ENCODE measurements at places on chromosomes 2 and 18.
A peak's percentile ranks its signal among the peaks of the same experiment; 100 is the strongest.

DNA sequence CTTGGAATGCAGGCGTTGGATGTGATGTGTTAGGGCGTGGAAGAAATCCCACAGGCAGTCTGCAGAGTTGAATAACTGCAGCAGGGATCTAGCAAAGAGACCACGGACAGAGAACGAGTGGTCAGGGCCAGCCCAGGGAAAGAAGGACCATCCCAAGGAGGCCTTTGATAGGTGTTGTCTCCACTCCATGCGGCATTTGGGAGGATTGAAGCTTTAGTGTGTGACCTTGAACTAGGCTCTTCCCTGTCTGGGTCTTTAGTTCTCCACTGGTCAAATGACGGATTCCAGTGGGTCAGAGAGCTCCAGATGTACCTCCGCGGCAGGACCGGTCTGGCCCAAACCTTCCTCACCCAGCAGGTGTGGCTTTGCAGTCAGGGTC lies 18.4 kb downstream of the GREB1 start:
- no peak for DNase-seq

DNA sequence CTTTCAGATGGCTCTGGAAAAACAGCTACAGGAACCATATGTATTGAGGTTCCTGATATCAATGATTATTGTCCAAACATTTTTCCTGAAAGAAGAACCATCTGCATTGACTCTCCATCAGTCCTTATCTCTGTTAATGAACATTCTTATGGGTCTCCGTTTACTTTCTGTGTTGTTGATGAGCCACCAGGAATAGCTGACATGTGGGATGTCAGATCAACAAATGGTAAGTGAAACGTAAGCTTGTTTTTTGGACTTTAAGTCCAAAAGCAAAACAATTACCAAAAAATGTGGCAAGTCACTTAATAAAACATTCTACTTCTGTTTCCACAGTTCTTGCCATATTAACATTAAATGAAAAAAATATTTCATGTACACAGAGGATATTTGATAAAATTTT lies 26.8 kb downstream of the DSG4 start:
- DNase-seq = no peak

GRCh38 chr2:112312821-112313220 lies 37.4 kb downstream of the ZC3H6 start:
- DNase-seq = no peak

GRCh38 chr2:201938156-201938775 lies 95.4 kb upstream of the FZD7 start:
- no peak for DNase-seq

- peak; percentile 80 for DNase-seq
Observed at GRCh38 chr2:237432484-237433092, 18.6 kb upstream of the COL6A3 start.

DNA sequence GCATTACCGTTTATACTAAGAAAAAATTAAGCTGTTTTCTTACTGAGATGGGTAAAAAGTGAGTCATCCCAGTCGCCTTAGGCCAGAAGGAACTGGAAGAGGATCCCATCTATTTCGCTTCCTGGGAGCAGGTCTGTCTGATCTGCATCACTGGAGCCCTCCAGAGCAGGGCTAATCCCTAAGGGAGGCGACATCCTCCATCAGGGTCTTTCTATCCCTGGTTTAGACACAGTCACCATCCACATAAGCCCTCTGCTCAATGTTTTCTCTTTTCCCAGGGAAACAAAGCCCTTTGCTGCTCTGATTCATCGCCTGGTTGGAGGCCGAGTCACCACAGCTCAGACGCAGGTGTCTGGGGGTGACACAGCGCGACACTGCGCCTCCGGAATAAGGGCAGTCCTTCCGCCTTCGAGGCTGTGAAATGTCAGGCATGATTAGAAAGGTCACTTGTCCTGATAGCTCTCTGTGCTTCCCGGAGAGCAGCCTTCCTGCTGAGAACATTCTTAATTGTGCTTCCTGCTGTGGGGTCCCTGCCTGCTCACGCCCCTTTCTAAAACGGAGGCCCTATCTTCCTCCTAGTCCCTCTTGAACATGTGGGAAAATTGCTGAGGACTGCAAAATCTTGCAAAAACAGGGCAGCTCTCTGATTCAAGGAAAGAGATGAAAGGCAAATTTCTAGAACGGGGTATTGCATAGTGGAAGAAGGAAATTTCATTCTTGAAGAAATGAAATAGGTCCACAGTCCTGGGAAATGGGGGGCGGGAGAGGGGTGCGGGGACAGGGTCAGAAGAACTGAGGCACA lies 56.3 kb downstream of the MARCHF4 start:
- no peak for DNase-seq

GRCh38 chr2:68607837-68608236 lies 35.5 kb upstream of the PROKR1 start:
- DNase-seq = no peak

DNA sequence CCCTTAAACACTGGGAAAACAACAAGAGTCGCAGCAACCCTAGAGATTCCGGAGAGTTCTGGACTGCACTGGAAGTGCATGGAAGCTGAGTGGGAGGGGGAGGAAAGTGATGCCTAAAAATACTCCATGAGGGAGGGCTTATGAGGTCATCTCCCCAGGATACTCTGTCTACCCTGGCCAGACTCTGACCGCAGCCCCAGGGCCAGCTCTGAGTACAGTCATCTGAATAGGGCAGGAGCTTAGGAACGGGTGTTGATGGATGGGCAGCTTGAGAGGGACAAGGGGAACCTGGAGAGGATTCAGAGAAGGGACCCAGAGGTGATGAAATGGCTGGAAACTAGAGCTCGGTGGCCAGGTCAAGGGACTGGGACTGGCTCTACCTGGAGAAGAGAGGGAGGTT lies 79.3 kb upstream of the IGFBP5 start:
- no peak for DNase-seq

DNA sequence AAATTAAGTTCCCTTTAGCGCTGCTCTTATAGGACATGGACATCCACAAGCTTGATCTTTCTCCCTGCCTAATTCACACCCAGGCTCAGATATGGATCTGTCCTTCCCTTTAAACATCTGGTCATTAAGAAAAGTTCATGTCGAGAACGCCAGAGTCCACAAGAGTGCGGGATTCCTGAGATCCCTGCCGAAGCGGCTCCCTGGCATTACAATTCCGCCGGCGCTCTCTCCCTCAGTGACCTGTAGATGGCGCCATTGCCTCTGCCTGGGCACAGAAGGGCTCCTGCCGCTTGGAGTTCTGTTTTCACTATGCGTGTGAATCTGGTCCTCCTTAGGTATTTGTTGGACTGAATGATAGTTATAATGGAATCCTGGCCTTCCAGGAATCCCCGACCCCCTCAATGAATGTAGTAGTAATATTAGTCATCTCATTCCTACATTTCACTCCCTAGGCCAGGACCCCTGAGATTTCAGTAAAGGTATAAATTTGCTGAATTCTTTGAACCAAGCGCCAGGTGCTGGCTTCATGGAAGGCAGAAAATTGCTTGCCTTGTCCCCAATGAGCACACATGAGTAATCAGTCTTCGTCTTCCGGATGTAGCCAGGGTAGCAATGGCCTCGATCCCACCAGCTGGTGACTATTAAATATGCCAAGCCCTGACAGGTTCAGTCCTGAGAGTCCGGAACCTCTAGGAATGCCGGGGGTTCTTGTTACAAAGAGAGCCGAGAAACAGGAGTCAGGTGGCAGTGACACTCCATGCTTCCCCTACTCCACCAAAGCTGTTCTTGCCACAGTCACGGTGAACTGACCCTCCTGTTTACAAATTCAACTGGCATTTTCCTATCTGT lies 26.4 kb upstream of the CD207 start:
- peak; percentile 64 for DNase-seq

DNA sequence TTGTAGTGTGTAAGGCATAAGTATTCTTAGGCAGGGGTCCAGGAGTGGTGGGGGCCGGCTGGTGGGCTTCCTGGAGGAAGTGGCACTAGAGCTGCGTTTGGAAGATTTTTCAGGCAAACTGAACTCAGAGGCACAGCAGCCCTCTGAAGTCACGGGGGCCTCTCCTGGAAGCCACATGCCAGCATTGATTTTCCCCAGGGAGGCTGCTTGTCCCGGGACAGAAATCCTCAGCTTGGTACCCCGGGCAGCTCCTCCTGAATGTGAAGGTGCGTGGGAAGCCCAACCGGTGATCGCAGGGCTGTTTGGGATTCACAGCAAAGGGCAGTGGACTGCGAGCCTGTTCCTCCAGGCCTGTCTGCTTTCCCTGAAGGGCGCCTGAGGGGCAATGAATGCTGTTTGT lies 1.6 kb upstream of the PDIA6 start:
- no peak for DNase-seq

- DNase-seq = no peak
Observed at GRCh38 chr18:74797577-74798151, 200.0 kb downstream of the ZNF407 start.

DNA sequence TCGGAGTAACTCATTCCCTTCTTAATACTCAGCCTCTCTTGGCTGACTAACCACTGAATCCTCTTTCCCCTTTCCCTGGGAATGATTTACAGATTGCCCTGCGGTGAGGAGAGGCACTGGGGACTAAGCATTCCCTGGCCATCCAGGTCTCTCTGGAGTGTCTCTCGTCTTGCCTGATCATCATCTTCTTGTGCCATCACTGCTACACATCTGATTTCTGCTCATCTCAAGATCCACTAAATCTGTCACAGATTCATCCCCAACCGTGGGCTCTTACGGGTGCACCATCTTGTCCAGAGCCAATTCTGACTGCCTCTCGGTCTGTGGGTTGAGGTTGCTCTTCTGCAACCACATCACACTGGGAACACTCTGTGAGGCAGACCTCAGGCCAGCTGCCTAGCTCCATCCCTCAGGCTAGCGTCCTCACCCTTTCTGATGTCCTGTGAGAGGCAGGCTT lies 12.0 kb downstream of the SFTPB start:
- DNase-seq = no peak

DNA sequence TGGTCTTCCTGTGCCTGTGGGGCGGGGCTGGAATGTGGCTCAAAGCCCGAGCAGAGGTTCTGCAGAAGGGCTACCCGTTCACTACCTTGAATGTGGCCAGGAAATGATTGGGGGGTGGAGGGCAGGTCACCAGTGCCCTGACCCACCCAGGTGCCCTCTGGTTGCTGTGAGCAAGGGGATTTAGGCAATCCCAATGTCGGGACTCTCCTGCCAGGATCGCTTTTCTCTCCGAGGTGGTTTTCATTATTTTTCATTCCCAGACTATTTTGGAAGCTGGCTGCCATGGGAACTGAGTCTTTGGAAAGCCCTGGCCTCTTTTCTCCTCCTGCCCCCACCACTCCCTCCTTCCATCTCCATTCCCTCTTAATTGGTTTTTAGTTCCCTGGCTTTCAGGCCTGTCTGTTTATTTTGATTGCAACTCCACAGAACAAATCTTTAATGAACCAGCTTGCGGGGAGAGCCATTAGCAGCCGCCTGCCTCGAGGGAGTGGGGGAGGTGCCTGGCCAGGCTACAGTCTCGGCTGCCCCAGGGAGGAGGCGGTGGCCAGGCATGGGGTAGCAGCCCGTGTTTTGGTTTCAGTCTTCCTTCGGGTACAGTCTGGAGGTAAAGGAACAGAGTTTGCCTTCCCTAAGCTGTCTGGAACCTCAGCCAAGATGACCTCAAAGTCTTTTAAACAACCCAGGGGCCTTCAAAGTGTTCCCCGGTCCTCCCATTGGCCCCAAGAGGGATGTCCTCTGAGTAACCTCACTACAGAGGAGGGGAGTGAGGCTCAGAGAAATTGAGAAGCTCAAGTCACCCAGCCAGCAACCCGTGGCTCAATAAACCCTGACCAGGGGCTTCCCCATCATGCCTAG lies 114.4 kb upstream of the HAAO start:
- DNase-seq = no peak

GRCh38 chr2:134259571-134259970 lies 5.7 kb downstream of the MGAT5 start:
- no peak for DNase-seq

- no peak for DNase-seq
Observed at GRCh38 chr2:140747090-140747489, 1383.7 kb downstream of the LRP1B start.

- DNase-seq = no peak
Observed at GRCh38 chr18:24187049-24187448, 48.2 kb downstream of the CABYR start.

Measured in activated gamma-delta T cell treated with Interleukin-2 at 50 U/mL for 16 hours (primary cell).